ENCODE measurements at places on chromosomes 2 and 18. TPM values are rescaled to one million over a fixed set of nuclear protein-coding genes. Genes with fewer than 3 reads are reported as not detected.

The SF3B6 gene
- total RNA-seq: 89.5 TPM

The CCL20 gene
- 1.1 TPM for total RNA-seq

The CYP1B1 gene
- total RNA-seq: 70.2 TPM

The CCDC138 gene
- 6.6 TPM for total RNA-seq

The RAD51AP2 gene
- total RNA-seq: under 0.01 TPM

The ANO7 gene
- total RNA-seq: 0.22 TPM

The NCKAP1 gene
- total RNA-seq: 185 TPM

The PDIA6 gene
- 810 TPM for total RNA-seq

The SIX3 gene
- not detected for total RNA-seq

The ARHGEF4 gene
- 1.0 TPM for total RNA-seq

The CRIM1 gene
- 365 TPM for total RNA-seq

The WDR54 gene
- total RNA-seq: 45.7 TPM

The SPRED2 gene
- total RNA-seq: 16.0 TPM

The RAB6C gene
- not detected for total RNA-seq

The ABCB11 gene
- not detected for total RNA-seq

The DPP10 gene
- total RNA-seq: not detected

The FBXO36 gene
- total RNA-seq: 5.0 TPM

The CD302 gene
- total RNA-seq: 4.2 TPM

The TSPYL6 gene
- total RNA-seq: not detected

The SMYD1 gene
- not detected for total RNA-seq

The TMEM185B gene
- total RNA-seq: 47.1 TPM

The GPAT2 gene
- total RNA-seq: 1.3 TPM

The CCDC141 gene
- not detected for total RNA-seq

The SCN3A gene
- not detected for total RNA-seq

The GCG gene
- not detected for total RNA-seq

The LRRC30 gene
- total RNA-seq: not detected

The FEV gene
- total RNA-seq: not detected

The BOLL gene
- total RNA-seq: not detected

The ACVR1C gene
- not detected for total RNA-seq

The C2orf66 gene
- total RNA-seq: not detected

The CHRND gene
- total RNA-seq: not detected

The DOCK10 gene
- total RNA-seq: 2.8 TPM

The SERPINB12 gene
- total RNA-seq: not detected

The ARHGAP25 gene
- 0.44 TPM for total RNA-seq

The DNAJC5G gene
- total RNA-seq: not detected

The GTF3C2 gene
- 31.7 TPM for total RNA-seq

The PUM2 gene
- 52.1 TPM for total RNA-seq

The MAIP1 gene
- total RNA-seq: 13.1 TPM

The DSG1 gene
- not detected for total RNA-seq

The VAMP5 gene
- total RNA-seq: 22.8 TPM

The GDF7 gene
- under 0.01 TPM for total RNA-seq

The ARMC9 gene
- 512 TPM for total RNA-seq

The STK39 gene
- total RNA-seq: 20.1 TPM
